ENCODE measurements at places on chromosomes 12 and 14.

DNA sequence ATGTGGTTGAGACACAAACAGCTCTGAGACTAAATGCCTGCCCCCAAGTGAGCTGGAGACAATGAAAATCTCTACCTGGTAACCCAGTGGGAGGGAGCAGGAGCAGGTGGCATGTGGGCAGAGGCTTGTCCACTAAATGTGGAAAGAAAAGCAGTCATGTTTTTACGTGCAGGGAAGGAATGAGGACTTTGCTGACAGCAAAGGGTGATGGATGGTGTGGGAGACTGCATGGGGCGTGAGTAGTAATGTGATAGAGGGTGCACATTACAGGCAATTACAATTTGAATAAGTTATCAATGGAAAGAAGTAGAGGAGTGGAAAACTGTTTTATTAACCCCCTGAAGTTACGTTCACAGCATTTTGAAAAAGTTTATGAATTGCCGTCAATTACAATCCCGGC is 176.6 kb downstream of the NRXN3 start:
- no peak for DNase-seq

- no peak for DNase-seq
Measured at GRCh38 chr14:70097576-70098249, 91.0 kb downstream of the SLC8A3 start.

DNA sequence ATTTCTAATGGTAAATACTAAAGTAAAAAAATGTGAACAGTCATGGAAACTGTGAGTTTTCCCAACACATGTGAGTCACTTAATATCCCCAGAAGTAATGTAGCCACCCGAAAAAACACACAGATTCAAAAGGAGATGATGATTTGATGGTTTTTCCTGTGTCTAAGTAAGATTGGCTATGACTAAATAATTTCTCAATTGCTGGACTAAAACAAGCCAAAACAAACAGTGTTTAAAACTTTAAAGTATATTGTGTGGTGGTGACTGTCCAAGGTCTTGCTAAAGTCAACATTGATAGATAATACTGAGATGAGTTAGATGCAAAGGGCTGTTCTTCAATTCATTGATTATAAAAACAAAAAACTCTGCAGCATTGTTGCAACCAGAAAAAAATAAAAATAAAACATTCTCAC is 89.6 kb upstream of the SOX5 start:
- DNase-seq, result no peak

DNA sequence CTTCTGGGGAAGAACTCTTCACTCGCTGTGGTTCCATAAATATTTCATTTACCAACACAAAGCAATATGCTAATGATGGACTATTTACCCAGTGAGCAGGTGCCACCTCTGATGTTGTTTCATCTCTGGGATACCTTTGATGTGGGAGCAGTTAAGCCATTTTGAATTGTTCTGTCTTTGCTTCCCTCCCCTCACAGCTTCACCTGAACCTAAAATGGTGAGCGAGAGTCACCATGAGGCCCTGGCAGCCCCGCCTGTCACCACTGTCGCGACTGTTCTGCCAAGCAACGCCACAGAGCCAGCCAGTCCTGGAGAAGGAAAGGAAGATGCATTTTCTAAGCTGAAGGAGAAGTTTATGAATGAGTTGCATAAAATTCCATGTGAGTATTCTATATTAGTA is 352.7 kb downstream of the SYT1 start:
- no peak for DNase-seq

DNA sequence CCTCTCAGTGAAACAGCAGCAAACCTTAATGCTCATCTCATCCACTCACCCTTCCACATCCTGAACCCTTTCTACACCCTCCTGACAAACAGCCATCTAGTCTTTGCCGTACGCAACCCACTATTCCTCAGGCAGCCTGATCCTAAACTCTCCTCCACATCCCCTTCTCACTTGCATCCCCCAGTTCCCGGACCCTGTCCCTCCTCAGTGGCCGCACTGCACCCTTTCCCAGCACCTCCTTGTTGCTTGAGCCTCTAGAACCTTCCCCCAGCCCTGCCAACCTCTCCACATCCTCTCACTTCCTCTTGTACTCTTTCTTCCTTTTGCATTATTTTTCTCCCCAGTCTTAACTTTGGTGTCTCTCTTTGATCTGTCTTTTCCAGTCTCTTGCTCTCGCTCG is 42.9 kb downstream of the IQSEC3 start:
- DNase-seq, result no peak

- no peak for DNase-seq
Measured at GRCh38 chr12:117049295-117049694, 49.9 kb downstream of the TESC start.

DNA sequence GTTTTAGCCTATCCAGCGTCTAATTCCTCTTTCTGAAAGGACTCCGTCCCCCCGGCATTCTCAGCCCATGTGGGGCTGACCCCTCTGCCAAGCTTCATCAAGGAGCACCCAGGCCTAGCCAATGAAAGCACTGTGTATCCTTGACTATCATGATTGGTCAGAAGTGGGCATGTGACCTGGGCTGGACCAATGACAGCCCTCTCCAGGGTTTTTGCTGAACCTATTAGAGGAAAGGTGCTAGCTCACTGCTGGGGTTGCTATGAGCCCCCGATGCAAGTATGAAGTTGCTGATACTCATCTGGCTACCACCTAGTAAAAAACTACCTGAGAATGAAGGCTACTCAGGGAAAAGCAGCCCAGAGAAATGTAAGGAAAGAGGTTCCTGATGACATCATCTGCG is 68.1 kb downstream of the LRRC74A start:
- DNase-seq, result no peak

GRCh38 chr14:52020866-52021717 is 31.7 kb downstream of the RTRAF start:
- DNase-seq, result no peak

DNA sequence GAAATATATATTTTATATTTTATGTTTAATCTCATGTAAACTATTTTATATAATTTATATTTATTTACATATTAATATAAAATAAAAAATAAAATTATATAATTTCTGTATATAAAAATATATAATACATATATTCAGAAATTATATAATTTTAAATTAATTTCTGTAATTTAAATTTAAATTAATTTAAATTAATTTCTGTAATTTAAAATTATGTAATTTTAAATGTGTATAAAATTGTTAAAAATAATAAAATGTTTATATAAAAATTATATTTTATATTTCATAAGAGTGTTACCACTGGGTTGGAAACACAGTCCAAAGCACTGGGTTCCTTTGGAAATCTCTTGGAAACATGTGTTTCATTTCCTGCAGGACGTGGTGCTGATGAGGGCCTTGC is 94.6 kb downstream of the DNAH10 start:
- DNase-seq, result no peak

All from 8988T (cell line).